ENCODE measurements at places on chromosomes 1 and 21. TPM values are rescaled to one million over a fixed set of nuclear protein-coding genes. Genes with fewer than 3 reads are reported as not detected.

GRCh38 chr1:75174031-75174760 is 40.0 kb downstream of the LHX8 start:
- no peak for DNase-seq

GCSAML gene
- total RNA-seq: not detected

DNA sequence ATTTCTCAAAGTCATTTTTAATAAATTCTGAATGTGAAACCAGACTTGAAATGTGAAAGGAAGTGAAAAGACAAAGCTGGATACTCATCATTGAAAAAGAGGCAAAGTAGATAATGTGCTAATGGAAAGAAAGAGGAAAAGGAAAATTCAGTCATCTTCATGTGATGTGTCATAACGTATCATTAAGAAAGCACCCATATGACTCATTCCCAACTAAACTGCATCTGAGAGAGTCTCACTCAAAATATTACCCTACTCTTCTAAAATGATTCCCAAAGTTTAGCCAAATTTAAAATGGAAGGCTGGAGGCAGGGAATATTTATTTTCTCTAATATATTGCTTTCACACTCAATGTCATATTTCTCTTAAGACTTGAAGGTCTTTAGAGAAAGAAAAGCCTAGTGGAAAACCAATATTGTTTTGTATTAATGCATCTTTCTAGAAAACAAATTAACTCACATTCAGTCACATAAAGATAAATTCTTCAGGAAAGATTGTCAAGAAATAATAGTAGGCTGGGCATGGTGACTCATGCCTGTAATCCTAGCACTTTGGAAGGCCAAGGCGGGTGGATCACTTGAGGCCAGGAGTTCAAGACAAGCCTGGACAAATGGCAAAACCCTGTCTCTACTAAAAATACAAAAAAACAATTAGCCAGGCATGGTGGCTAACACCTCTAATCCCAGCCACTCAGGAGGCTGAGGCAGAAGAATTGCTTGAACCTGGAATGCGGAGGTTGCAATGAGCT is 129.9 kb downstream of the SLC30A10 start:
- peak; percentile 77 for DNase-seq

DNA sequence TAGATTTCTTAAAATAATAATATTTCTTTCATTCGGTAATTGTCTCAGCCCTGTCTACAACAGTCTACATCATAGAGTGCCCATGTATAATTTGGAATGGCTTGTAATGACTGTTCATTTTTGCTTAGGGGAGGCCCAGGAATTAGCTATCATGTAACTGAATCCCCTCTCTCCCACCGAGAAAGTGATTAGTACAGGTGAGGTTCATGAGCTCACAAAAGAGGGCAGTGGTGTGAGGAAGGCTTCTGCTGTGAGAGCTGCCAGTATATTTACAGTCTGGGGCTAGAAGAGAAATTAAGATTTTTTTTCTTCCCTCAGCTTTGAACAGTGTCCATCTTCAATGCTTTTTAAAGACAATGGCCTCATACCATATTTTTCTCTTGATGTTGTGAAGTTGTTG is 340.7 kb downstream of the ADGRL2 start:
- no peak for DNase-seq

- no peak for DNase-seq
Observed at GRCh38 chr1:210321131-210321530, 7.6 kb upstream of the HHAT start.

DNA sequence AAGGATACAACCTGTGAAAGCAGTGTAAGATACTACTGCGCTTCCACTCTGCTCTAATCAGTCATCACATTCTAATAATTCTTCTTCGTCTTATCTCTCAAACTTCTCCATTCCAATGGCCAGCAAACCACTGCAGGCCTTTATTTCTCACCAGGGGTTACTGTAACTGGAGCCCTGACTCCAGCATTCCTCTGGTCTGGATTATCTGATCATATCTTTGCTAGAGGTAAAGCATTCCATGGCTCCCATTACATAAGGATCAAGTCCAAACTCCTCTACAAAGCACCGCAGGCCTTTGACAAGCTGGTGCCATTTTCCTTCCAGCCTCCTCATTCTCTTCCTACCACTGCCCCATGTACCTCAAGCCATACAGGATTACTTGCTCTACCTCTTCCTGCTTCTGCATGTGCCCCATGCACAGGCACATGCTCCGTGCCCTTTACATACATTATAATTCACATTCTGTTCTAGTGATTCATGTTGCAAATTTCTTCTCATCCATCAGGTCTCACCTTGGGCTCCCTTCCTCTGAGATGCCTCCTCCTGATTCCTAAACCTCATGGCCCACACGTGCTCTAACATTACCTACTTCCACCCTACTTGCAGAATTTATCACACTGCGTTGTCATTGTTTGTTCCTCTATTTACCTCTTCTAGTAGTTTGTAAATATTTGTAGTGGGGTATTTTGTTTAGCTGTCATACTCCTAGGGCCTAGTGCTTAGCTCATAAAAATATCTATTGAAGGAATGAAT is 9.3 kb upstream of the SERBP1 start:
- peak; percentile 27 for DNase-seq

DNA sequence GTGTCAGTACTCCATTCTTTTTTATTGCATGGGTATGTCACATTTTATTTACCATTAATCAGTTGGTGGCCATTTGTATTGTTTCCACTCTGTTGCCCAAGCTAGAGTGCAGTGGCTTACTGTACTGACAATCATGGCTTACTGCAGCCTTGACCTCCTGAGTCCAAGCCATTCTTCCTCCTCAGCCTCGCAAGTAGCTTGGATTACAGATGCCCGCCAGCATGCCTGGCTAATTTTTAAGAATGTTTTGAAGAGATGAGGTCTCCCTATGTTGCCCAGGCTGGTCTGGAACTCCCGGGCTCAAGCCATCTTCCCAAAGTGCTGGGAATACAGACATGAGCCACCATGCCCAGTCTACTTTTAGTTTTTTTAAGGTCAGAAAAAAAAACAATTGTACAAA is 813 bp upstream of the SFT2D2 start:
- no peak for DNase-seq

Measured in fibroblast of the aortic adventitia (primary cell).